Urinary bladder (tissue), 4 donors: ENCODE measurements at places on chromosomes 3 and 15. TPM values are rescaled to one million over a fixed set of nuclear protein-coding genes. Genes with fewer than 3 reads are reported as not detected.

DNA sequence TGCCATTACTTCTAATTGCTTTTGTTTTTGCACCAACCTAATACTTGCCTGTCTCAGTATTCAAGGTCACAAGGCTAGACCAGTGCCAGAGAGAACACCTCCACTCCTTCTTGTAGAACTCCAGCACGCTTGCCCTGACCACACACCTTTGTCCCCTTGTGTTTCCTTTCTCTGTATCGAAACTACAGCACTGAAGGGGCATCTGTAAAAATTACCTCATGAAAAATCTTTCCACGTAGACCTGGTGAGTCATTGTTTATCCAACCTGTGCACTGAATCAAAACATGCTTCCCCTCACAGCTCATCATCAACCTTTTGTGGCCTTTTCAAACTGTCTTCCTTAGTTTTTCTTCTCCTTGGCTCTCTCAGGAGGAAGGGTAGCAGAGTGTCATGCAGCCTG lies 259.5 kb downstream of the THRB start:
- DNase-seq = no peak

GRCh38 chr3:95886616-95887015 lies 927.8 kb upstream of the EPHA6 start:
- DNase-seq = no peak

MINAR1 gene
- total RNA-seq = 4.9 TPM

PARP9 gene
- 30.1 TPM for total RNA-seq

DNA sequence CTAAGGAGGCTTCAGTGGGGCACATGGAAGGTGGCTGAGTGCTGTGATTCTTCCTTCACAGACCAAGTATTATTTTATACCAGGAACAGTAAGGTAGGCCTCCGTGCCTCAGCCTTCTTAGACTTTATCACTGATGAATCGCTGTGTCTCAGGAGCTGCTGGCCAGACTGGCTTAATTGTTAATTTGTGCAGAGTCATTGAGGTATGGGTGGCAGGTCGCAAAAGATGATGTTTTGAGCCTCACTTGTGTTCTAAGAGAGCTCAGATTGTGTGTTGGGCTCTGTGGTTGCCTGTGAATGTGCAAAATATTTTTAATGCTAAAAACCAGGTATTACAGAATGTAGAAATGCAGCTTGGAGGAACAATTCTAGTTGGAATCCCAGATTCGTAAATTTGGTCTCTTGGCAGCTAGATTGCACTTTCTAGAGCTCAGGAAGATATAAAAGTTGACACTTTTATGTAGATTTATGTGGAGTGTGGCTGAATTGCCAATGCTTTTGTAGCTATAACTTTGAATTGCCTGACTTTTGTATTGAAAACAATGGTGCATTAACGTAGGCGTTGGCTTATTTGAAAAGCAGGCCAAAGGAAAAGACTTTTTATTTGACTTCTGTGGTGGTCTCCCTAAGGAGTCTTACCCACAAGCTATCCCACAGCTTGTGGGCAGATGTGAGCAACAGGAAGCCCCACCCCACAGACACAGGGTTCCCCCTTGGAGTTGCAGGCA lies 53.4 kb downstream of the LARS2 start:
- DNase-seq = peak; percentile 55
